Fibroblast of skin of abdomen (primary cell): ENCODE measurements at places on chromosomes 3 and 15.

DNA sequence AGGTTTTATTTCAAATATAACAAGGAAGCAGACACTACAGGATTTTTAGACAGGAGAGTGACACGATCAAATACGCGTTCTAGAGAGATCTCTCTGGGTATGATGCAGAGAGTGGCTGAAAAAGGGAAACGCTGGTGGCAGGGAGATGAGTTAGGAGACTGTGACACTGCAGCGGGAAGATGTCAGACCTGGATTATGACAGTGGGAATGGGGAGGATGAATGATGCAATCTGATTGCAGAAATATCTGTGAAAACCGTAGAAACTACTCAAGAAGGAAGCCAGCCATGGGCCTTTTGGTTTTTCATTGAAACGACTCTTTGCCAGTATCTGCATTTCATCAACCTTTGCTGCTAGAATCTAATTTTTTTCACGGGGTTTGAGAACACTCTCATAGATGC is 157.9 kb downstream of the FAM43A start:
- no peak for DNase-seq

GRCh38 chr3:161020256-161020655 is 84.9 kb downstream of the B3GALNT1 start:
- no peak for DNase-seq

DNA sequence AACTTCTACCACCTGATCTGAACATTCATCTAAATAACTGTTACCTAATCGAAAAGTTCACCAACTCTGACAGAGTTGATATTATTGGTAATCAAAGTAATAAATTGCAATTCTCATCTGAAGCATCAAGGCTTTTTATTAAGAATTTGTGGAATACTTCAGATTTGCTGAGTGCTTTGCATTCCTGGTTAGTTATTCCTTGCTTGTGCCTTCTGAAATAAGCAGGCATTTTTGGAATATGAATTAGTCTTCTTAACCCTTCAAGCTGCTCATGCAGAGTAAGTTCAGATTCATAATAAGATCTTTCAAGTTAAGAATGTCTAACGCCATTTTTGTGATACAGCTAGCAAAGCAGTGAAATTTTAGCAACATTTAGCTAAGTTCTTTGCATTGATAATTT is 188.5 kb downstream of the ALCAM start:
- DNase-seq: peak; percentile 58

DNA sequence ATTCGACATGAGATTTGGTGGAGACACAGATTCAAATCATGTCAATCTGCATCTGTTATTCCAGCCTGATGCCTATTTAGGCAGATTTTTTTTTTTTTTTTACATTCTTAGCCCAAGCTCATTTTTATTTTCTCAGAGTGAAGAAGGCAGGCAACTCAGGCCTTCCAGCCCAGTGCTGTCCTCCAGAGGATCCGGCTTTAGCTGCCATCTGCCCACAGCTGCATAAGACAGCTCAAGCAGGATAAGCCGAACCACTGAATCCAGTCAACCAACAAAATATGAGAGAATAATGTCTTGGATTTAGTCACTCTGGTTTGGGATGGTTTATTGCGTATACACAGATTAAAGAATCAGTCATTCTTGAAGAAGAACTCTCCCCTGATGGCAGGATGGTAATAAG is 19.9 kb upstream of the COLQ start:
- DNase-seq: no peak

DNA sequence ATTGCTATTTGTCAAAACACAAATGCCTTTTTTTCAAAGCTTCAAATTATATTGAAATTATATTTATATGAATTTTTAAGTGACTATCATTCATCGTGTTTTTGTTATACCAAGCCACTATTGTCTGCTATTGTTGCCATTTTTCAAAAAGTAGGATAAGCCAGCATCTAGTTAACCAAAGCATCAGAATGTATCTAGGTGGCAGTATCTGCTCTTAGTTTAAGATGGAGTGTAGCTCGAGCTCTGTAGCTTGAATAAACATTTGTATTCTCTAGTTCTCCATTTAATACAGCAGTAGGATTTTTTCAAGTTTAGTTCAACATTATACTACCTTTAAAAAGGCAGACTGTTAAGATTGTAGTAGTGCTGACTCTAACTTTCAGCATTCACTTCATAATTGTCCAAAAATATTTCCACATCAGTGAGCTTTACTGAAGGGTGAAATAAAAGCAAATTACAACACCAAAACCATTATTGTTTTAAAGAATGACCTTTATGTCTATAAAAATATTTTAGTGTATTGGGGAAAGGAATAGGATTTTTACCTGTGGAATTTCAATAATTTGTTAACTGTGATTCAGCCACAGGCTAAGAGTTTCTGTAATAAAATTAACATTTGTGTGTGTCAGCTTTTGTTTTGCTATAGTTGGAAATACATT is 19.6 kb upstream of the C15orf61 start:
- DNase-seq: peak; percentile 34

DNA sequence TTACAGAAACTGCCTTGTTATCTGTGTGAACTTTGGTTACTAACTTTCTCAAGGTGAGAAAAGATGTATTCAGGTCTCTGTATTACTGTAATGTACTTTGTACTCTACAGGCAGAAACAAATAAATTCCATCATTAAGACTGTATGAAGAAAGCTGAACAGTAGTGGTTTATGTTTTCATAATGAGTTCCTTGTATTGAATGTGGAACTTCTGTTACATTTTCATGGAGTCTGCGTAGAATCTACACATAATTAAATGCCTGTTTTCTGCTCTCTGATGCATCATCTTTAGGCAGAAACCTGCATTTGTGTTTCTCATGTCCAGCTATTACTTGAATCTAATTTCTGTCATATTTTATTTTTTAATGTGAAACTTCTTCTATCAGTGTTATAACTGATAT is 302.8 kb downstream of the NLGN1 start:
- no peak for DNase-seq
